Activated CD8-positive, alpha-beta memory T cell treated with anti-CD3 and anti-CD28 coated beads, Interleukin-2, amount 50 U/mL, for 48 hours (primary cell): ENCODE measurements at places on chromosomes 7 and 10.

- DNase-seq: no peak
These were observed 29.7 kb upstream of the GSDME start for GRCh38 chr7:24786941-24787340.

GRCh38 chr10:131215776-131216175 lies 95.7 kb downstream of the TCERG1L start:
- no peak for DNase-seq

DNA sequence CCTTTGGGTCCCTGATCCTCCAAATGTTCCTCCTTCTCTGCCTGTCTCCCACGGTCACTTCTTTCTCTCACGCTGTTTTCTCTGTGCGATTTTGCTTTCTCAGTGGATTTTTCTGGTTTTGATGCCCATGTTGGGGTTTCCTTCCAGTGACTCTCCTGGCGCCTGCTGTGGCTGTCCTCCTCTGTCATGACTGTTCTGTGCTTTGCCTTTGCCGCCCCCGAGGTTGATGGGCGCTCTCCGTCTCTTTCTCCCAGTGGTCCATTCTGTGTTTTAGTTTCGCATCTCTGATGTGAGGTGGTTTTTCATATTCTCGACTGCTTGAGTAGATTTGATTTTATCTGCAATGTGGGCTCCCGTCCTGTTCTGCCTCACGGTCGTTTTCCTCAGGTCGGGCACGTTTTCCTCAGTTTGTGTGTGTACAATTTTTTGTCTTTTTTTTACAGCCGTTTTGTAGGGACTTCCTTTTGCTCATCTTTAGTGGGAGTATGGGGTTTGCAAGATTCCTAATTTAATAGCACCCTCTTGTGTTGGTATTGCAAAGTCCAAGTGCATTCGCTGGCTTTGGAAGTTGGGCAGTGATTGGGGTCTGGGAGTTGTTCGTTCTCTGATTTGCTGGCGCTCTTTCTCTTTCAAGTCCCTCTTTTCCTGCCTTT lies 100.0 kb downstream of the INPP5A start:
- DNase-seq: no peak

- DNase-seq: no peak
These were observed 208.8 kb upstream of the SEMA3E start for GRCh38 chr7:83857691-83858090.

GRCh38 chr10:11058965-11059364 lies 41.3 kb downstream of the CELF2 start:
- DNase-seq: no peak

- DNase-seq: no peak
These were observed 36.6 kb upstream of the ATP6V0A4 start for GRCh38 chr7:138834583-138834982.

DNA sequence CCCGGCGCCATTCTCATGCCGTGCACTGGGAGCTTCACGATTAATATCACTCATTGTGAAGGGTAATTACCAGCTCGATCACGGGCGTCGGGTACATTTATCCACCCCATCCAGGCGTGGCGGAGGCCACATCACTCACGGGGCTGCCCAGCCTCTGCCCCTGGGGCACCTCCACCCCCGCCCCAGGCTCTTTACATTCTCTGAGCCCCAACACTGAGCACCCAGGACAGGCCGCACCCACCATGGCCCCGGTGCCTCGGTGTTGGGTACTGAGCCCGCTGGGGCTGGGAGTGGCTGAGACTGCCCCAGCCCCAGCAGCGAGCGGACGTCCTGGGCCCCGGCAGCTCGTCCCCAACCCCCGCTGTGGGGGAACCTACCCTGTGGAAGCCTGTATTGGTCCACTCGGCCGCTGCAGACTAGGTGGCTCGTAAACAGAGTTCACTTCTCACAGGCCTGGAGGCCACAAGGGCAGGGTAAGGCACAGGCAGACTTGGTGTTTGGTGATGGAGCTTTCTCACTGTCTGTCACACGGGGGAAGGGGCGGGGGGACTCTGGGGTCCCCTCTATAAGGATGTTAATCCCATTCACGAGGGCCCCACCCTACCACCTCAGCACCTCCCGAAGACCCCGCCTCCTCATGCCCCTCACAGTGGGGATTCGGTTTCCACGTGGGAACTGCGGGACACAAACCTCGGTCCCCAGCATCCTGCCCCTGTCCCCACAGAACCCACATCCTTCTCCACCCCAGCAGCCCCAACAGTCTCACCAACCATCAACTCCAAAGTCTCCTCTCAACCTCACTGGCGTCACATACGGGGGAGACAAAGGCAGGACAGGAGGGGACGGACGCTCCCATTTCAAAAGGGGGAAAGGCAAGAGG lies 184.1 kb downstream of the ELFN1 start:
- no peak for DNase-seq

GRCh38 chr10:47346581-47347302 lies 1.4 kb upstream of the RBP3 start:
- no peak for DNase-seq

- no peak for DNase-seq
These were observed 16.2 kb upstream of the LRRN3 start for GRCh38 chr7:111074748-111075146.

DNA sequence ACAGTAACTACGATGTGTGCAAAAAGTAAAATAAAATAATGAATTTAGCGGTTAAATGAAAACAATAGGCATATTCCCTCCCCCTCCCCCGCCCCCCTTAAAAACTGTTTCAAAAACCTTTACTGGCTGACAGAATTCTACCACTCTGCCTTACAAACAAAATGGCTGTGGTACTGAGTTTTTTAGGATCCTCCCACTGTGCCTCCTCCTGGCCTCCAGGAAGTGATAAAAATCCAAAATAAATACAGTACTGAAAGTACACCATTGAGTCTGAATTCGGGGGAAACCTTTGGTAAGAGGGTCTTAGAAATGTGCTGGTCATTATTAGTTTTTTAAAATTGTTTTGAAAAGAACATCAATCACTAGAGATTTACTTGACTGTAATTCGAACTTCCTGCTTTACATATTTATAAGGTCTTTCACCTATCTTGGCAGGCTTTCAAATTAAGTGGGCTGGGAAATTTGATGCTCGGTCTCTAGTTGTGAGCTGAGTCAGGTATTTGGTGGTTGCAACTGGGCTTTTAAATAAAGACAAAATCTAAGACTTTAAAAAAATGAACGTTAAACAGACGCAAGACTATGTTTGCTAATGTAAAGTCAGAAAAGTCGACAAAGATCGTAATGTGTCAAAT lies 32.5 kb upstream of the EPC1 start:
- DNase-seq: no peak

GRCh38 chr7:147245274-147245673 lies 1128.7 kb downstream of the CNTNAP2 start:
- DNase-seq: no peak

GRCh38 chr7:90668992-90669391 lies 72.9 kb downstream of the CDK14 start:
- DNase-seq: no peak

GRCh38 chr10:80596391-80597257 lies 58.9 kb downstream of the SH2D4B start:
- DNase-seq: no peak

DNA sequence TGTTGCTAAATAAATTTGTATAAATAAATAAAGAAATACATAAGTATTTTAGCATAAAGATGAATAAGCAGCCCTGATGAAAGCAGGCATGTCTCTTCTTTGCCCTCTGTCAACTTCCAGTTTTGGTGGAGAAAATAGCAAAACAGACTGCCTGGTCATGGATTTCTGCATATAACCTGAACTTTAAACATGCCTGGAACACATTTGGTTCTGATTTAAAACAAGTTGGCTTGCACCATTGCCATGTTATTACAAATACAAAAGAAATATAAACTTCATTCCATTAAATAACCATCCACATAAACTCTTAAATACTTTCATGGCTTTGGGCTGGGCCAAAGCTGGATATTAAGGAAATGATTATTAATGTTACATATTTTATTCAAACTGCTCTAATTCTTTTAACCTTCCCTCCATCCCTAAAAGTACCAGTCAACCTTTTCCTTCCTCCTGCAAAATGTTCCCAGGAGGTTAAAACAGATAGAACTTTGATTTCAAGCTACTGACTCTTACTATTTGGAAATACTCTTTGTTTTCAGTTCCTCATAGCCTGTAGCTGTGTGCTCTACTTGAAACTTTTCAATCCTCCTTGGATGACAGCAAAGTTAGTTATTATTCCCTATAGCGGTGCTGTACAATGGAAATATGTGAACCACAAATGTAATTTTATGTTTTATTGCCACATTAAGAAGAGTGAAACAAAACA lies 96.3 kb downstream of the BICC1 start:
- no peak for DNase-seq

DNA sequence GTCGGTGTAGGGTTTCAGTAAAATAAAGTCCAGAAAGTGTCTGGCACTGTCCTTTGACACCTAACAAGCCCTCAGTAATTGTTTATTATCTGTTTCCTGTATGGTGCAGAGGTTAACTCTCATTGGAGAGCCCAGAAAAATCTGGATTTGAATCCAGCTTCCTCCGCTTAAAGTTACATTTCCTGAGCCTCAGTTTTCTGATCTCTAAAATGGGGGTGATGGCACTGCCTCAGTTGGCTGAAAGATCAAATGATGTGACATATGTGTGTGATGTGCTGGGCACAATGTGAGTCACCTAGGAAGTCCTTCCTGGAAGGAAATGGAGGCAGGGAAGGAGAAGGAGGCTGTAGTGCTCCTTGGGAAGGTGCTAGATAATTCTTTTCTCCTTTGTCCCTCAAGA lies 14.7 kb upstream of the CDH23 start:
- no peak for DNase-seq
